ENCODE measurements at places on chromosomes 7 and 10. TPM values are rescaled to one million over a fixed set of nuclear protein-coding genes. Genes with fewer than 3 reads are reported as not detected.

DNA sequence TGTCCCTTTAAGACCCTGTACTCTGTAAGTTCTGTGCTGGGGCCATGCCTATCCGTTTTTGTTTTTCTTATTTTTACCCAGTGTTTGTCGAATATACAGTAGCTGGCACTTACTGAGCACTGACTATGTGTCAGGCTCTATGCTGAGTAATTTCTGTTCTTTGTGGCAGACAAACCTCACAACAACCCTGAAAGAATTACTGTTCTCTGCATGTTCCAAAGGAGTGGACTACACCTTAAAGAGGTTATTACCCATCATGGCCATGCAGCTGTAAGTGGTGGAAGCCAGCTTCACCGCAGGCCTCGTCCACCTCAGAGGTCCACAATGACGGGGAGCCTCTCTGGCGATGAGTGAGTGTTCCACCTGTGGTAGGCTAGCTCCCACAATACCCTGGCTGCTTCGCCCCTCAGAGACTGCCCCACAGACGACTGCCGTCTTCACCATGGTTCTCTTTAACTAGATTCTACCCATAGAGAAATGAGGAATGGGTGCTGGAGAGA is 30.1 kb upstream of the RBM20 start:
- DNase-seq, result no peak

DNA sequence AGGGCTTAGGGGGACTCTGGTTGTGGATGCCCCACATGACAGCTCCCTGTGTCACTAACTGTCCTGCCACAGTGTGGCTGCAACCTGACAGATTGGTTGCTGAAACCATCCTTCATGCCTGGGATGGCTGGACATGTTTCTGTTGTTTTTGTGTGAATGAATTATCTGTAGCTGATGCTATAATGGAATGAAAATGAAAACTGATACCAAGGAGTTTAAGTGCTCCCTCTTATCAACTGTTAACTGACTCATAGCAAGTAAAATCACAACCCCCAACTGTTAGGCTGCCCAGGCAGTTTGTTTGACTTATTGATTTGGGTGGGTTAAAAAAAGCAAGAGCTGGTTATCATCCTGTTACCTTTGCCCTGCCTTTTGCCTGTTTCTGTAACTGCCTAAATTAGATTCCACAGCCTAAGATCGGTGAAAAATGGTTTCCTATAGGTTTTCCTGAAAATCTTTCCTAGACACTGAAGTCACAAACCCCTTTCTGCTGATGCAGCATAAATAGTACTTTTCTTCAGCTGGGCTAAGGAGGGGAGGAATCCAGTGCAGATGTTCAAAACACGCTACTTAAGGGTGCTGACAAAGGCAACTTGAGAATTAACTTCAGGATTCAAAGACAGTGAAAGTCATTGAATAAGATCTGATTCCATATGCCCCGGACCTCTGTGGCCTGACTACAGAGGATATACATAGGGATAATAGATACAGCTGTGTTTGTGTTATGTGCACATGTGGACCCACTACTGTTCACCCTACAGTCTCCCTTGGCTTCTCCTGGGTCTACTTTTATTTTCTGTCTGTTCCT is 5.7 kb downstream of the FRAT2 start:
- DNase-seq, result no peak

Gene WNT8B
- 0.60 TPM for total RNA-seq

- no peak for DNase-seq
Measured at GRCh38 chr7:81846398-81846797, 76.6 kb upstream of the HGF start.

DNA sequence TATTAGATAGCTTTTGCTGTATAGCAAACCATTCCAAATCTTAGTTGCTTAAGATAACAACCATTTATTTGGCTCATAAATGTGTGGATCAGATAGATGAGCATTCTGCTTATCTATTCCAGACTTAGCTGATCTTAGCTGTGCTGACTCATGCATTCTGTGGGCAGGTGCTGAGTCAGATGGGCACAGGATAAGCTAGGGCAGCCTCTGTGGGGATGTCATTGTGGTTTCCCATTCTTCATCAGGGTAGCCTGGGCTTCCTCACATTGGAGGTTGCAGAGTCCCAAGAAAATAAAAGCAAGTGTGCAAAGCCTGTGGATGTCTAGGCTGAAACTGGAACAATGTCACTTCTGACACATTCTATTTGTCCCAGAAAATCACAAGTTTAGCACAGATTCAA is 917.0 kb downstream of the TYW1 start:
- DNase-seq, result no peak

DNA sequence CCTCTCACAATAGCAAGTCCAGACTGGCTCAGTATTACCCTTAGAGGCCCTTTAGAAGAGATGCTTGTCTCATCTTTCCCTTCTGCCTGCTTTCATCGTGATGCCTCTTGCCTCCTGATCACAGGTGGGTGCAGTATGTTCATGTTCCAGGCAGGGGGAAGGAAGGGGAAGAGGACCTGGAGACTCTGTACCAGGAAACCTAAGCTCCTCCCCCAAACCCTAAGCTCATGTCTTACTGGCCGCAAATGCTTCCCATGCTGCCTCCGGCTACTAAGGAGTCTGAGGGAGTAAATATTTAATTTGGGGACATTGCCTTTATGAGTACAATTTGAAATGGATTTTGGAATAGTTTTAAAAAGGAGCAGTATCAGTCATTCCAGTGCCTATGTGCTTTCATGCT is 192.6 kb downstream of the CDCA7L start:
- no peak for DNase-seq

Gene TACR2
- not detected for total RNA-seq

DNA sequence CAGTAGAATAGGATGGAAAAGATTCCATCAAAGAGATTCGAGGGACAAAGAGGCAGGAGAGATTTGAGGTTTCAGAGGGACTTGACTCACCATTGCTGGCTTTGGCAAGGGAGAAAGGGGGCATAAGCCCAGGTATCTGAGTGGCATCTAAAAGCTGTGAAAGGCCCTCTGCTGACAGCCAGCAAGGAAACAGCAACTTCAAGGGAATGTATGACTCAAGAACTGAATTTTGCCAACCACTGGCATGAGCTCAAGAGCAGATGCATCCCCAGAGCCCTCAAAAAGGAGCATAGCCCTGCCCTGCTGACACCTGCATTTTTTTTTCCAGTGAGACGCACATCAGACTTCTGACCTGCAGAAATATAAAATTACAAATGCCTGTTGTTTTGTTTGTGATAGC is 19.6 kb upstream of the ADAM12 start:
- no peak for DNase-seq

DNA sequence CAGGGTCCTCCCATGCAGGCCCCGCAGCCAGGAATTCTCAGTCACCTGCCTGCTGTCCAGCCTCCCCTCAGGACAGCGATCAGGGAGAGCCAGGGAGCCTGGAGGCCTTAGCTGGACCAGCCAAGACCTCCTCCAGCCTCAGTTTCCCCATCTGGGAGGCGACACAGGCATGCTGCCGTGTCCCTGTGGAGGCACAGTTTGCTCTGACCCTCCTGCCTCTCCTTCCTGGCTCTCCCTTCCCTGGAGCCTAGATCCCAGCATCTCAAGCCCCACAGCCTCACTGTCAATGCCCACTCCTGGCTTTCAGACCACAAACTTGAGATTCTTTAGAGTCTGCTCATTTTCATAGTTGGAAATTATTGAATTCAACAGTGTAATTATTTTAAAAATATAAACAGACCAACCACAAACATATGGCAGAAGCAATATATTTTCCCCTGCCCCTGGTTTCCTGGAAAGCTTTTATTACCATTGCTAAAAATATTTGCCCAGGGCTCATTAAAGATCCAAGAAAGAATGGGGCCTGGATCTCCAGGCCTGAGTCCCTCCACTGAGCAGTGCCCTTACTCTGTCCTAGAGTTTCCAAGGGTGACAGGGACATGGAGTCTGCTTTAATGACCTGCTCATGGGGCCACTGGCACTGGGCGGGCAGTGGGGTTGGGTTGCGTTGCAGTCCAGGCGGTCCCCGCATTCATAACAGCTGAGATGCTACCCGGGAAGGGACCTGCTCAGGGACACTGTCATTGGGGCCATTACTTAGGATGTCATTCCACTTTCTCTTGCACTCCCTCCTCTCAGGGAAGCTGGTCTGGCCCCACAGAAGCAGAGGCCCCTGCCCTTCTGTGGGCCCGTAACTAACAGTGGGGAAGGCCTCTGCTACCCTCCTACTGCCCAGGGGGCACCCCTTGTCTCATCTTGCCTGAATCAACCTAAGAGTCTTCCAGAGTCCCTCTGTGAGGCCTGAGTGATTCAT is 81.6 kb upstream of the CHST15 start:
- no peak for DNase-seq

- DNase-seq, result no peak
Measured at GRCh38 chr7:44622342-44623151, 16.1 kb downstream of the OGDH start.

DNA sequence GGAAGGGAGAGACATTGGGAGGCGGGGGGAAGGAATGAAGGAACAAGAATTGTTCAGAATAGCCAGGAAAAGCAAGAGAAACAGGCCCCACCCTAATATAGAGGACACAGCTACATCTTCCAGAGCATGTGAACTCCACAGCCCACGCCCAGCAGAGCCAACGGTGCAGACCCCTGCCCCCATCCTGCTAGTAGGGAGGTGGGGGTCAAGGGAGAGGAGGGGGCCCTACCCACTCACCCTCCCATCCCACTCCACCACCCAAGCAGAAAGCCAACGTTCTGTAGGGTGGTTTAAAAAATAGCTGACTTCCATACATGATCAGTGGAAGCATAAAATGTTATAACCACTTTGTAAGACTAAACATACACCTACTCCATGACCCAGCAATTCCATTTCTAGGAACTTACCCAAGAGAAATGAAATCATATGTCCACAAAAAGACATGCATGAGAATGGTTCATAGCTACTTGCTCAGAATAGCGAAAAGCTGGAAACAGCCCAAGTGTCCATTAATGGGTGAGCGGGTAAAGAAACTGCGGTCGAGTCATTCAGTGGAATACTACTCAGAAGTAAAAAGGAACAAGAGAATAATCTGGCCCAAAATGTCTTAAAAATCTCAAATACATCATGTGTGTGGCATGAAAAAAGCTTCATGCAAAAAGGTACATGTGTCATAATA is 31.8 kb downstream of the CTBP2 start:
- no peak for DNase-seq

Gene CHST15
- 35.9 TPM for total RNA-seq

GRCh38 chr10:124736491-124737136 is 7.6 kb downstream of the FAM53B start:
- no peak for DNase-seq
